ENCODE measurements at places on chromosomes 2 and 18.
A peak's percentile ranks its signal among the peaks of the same experiment; 100 is the strongest.

DNA sequence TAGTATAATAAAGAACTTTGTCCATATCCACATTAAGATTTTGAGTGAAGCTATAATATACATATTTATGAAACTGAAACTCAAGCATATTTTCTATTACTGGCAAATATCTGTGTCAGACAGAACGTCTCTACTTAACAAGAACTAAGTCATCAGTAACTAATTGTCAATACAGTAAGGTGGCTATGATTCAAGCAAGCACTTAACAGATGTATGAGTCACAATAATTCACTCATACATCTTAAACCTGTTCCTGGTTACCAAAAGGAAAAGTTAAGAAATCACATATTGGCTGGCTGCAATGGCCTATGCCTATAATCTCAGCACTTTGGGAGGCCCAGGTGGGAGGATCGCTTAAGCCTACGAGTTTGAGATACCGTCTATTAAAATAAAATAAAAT lies 96.0 kb downstream of the SOS1 start:
- no peak overlapping the region for H3K27ac ChIP-seq
- H3K36me3 ChIP-seq = peaks cover 8% of the 10 kb centered on the region
- H3K4me3 ChIP-seq = no peak overlapping the region
- H3K27me3 ChIP-seq = no peaks in the 10 kb centered on the region

DNA sequence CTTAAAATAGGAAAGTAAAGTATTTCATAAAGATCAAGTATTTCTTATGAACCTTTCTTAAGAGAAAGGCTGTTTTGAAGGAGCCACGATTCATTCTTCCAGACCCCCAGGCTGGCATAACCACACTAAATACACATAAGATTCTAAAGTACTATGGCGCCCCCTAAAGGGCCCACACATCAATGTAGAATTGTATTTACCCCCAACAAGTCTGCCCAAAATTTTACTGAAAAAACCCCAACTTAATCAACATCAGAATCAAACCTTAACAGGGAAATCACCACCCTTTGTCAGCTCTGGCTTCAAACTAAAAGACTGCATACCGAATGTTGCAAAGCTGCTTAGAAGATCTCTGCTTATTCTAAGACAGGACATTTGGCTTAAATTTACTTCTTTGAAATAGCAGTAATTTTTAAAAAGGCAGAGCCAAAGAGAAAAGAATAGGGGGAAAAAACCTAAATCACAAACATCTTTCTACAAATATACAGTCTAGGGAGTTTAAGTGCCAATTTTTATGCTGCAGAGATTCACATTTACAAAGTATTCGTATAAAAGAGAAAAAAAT lies 20.4 kb upstream of the BCL2 start:
- no peak for DNase-seq
- no peak overlapping the region for H3K27ac ChIP-seq
- H3K27me3 ChIP-seq = no peaks in the 10 kb centered on the region
- no peaks in the 10 kb centered on the region for H3K4me1 ChIP-seq
- peaks cover 25% of the 10 kb centered on the region for H3K36me3 ChIP-seq

- DNase-seq = peak; percentile 93
- H3K27ac ChIP-seq = no peak overlapping the region
- peaks cover 16% of the 10 kb centered on the region for H3K4me1 ChIP-seq
Measured at GRCh38 chr2:1591978-1592907, 152.1 kb downstream of the PXDN start.

- H3K4me1 ChIP-seq = no peaks in the 10 kb centered on the region
- H3K27ac ChIP-seq = no peak overlapping the region
- no peaks in the 10 kb centered on the region for H3K36me3 ChIP-seq
- no peak overlapping the region for H3K4me3 ChIP-seq
- DNase-seq = peak; percentile 37
- H3K27me3 ChIP-seq = no peaks in the 10 kb centered on the region
Measured at GRCh38 chr2:109377976-109378375, 235.8 kb downstream of the SEPTIN10 start.

DNA sequence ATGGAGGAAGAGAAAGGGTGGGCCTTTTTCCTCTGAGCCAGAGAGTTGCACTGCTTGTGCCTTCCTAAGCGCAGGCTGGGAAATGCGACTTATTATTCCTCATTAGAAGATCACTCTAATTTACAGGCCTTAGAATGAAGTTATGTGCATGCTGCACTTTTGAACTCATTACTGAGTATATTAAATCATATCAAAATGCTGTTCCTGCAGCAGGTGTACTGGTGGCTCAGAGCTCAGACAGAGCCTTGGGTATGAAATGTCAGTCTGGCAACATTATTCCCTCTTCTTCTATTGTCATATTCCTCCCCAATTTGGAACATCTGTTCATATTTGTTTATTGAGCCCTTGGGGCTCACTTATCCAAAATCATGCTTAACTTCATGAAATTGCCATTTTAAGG lies 85.5 kb downstream of the ADCYAP1 start:
- no peaks in the 10 kb centered on the region for H3K36me3 ChIP-seq
- H3K27ac ChIP-seq = no peak overlapping the region
- no peak for DNase-seq
- H3K4me1 ChIP-seq = no peaks in the 10 kb centered on the region
- no peak overlapping the region for H3K4me3 ChIP-seq

DNA sequence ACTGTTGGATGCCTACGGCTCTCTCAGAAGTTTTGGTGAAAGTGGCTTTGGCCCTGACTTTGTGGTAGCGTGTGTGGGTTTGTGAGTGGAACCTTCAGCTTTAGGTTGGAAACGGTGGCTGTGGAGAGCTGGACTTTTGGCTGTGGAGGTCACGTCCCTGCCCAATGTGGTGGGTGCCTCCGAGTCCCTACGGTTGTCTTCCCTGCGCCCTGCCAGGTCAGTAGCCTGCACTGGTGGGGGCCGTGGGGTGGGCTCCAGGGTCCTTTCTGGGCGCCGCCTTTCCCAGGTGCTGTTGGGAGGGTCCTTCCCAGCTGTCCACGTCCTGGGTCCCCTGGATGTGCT lies 11.1 kb downstream of the COLEC11 start:
- no peak for DNase-seq
- peak overlapping the region; percentile 57 for H3K27ac ChIP-seq
- H3K4me3 ChIP-seq = no peak overlapping the region
- no peaks in the 10 kb centered on the region for H3K27me3 ChIP-seq
- H3K36me3 ChIP-seq = no peaks in the 10 kb centered on the region
- no peaks in the 10 kb centered on the region for H3K4me1 ChIP-seq

DNA sequence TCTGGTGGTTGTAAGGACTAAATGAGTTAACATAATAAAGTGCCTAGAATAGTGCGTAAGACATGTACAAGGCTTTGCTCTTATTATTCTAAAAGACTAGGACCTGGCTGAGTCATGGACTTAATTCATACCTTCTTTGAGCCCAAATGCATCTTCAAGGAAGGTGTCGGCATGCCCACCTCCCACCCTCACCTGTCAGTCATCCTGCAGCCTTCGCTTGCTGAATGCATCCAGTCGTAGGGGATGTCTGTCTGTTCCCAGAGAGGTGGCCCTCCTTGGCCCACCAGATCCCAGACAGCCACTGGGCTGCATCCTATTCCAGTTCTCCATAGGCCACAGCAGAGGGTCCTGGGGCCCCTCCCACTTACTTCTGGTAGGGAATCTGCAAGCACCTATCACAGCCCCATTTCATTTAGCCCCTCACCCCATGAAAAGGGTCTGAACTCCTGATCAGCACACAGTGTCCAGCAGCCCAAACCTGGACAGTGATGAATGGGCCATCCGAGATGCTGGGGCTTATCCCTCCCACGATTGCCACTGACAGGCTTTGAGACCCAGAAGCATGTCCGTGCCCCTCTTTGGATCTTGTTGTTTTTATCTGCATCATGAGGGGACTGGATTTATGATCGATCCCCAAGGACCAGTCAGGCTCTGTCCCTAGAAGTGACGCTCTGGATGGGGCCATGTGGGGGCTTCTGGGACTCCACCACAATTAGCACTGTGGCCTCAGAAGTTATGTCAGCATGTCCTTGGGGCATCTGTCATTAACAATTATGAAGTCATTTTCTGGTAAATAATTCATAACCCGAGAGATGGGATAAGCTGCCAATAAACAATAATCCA lies 101.1 kb downstream of the KLHL29 start:
- H3K27ac ChIP-seq = no peak overlapping the region
- DNase-seq = no peak
- H3K27me3 ChIP-seq = no peaks in the 10 kb centered on the region
- H3K4me1 ChIP-seq = no peaks in the 10 kb centered on the region
- H3K4me3 ChIP-seq = no peak overlapping the region
- no peaks in the 10 kb centered on the region for H3K36me3 ChIP-seq

- H3K36me3 ChIP-seq = no peaks in the 10 kb centered on the region
- no peaks in the 10 kb centered on the region for H3K27me3 ChIP-seq
- no peak overlapping the region for H3K27ac ChIP-seq
- DNase-seq = no peak
- peaks cover 16% of the 10 kb centered on the region for H3K4me1 ChIP-seq
Measured at GRCh38 chr2:85250045-85250444, 77.7 kb downstream of the TGOLN2 start.

DNA sequence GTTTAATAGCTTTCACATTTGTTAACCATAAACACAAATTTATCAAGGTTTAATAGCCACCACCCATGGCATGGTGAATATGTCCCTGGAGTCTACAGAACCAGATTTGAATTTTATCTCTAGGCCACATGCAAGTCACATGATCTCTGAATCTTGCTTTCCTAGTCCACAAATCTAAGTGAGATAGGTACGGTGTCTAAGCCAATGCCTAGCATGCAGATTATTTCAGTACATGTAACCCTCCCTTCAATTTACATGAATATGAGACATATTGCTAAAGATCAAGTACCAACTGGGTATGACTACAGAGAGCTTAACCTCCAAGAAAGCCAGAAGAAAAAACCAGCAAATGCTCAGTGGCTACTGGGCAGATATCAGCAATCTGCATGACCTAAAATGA lies 10.0 kb downstream of the ZNF24 start:
- no peak overlapping the region for H3K4me3 ChIP-seq
- no peak overlapping the region for H3K27ac ChIP-seq
- H3K27me3 ChIP-seq = no peaks in the 10 kb centered on the region

- H3K36me3 ChIP-seq = no peaks in the 10 kb centered on the region
- DNase-seq = no peak
- H3K4me1 ChIP-seq = no peaks in the 10 kb centered on the region
- no peak overlapping the region for H3K27ac ChIP-seq
- H3K4me3 ChIP-seq = no peak overlapping the region
Measured at GRCh38 chr2:138102664-138103063, 138.4 kb downstream of the HNMT start.

DNA sequence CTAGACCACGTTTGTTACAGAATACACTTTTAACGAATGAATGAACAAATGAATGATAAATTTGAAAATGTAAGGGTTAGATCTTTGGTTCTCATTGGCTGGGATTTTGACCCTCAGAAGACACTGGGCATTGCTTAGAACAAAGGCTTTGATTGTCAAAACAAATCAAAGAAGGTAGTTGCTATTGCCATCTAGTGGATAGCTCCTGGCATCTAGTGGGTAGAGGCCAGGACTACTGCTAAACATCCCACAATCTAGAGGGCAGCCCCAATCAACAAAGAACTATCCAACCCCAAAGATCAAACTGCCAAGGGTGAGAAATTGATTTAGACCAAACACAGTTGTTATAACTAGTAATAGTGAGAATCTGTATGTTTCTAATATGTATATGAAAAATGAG lies 552.3 kb downstream of the KCNJ3 start:
- no peaks in the 10 kb centered on the region for H3K27me3 ChIP-seq
- H3K4me1 ChIP-seq = no peaks in the 10 kb centered on the region
- no peak for DNase-seq
- no peaks in the 10 kb centered on the region for H3K36me3 ChIP-seq

DNA sequence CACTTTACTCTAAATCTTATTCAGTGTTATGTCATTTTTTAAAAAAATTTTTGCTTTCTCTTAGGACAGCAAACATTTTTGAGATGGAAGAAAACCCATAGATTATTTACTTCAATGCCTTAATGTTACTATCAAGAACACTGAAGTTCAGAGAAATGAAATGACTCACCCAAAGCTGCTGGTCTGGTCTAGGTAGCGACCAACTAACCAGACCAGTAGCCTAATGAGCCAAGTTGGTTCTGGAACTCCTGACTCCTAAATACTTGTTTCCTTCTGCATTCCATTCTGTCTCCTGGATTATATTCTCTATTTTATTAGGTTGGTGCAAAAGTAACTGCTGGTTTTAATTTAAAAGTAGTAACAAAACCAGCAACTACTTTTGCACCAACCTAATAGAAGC lies 35.4 kb downstream of the SLC8A1 start:
- H3K36me3 ChIP-seq = no peaks in the 10 kb centered on the region
- H3K27ac ChIP-seq = no peak overlapping the region
- DNase-seq = no peak
- no peaks in the 10 kb centered on the region for H3K27me3 ChIP-seq
- H3K4me1 ChIP-seq = no peaks in the 10 kb centered on the region

DNA sequence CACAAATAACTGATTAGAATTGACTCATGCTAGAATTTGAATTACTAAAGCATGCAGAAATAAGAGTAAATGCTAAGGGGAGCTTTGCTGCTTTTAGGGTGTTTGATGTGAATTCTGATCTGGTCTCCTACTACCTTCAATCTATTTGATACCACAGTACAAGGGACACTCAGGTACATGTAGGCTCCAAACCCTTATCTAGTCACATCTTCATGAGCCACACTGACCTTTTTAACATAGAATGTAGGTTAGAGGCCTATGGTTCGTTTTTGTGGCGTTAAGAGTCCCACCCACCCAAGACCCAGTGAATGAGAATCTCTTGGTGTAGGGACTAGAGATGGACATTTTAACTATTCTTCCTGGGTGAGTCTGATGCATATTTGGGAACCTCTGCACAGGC lies 65.7 kb downstream of the PLCL1 start:
- no peak overlapping the region for H3K27ac ChIP-seq
- no peaks in the 10 kb centered on the region for H3K27me3 ChIP-seq
- H3K4me1 ChIP-seq = no peaks in the 10 kb centered on the region
- no peak overlapping the region for H3K4me3 ChIP-seq
- no peaks in the 10 kb centered on the region for H3K36me3 ChIP-seq

All from kidney (tissue), 22 donors.